Osteoblast (primary cell): ENCODE measurements at places on chromosomes 2 and 18. TPM values are rescaled to one million over a fixed set of nuclear protein-coding genes. Genes with fewer than 3 reads are reported as not detected.

The COBLL1 gene
- total RNA-seq, result 10.9 and 17.4 TPM in 2 replicates

The B3GNT7 gene
- 0.29 and 0.72 TPM in 2 replicates for total RNA-seq

The FBLN7 gene
- total RNA-seq, result 5.3 and 5.8 TPM in 2 replicates

The STEAP3 gene
- 27.4 and 40.9 TPM in 2 replicates for total RNA-seq

The TMEM198 gene
- 1.1 and 1.5 TPM in 2 replicates for total RNA-seq

The SERPINB5 gene
- total RNA-seq, result not detected in 2 replicates

The PARD3B gene
- 20.3 and 22.4 TPM in 2 replicates for total RNA-seq

GRCh38 chr2:156958374-156958773 is 299.1 kb upstream of the GALNT5 start:
- H3K4me1 ChIP-seq, result no peaks in the 10 kb centered on the region
- no peak for DNase-seq
- no peak overlapping the region for H3K27ac ChIP-seq

GRCh38 chr2:108611021-108611420 is 76.8 kb downstream of the LIMS1 start:
- H3K27me3 ChIP-seq, result no peaks in the 10 kb centered on the region
- H3K36me3 ChIP-seq, result peaks cover 6% of the 10 kb centered on the region
- H3K4me3 ChIP-seq, result no peak overlapping the region
- DNase-seq, result no peak

- H3K4me1 ChIP-seq, result no peaks in the 10 kb centered on the region
- H3K27me3 ChIP-seq, result no peaks in the 10 kb centered on the region
- H3K4me3 ChIP-seq, result no peak overlapping the region
- DNase-seq, result no peak
- no peaks in the 10 kb centered on the region for H3K36me3 ChIP-seq
- no peak overlapping the region for H3K27ac ChIP-seq
Observed at GRCh38 chr2:137865954-137866540, 98.2 kb upstream of the HNMT start.

GRCh38 chr2:101123795-101124471 is 27.2 kb downstream of the TBC1D8 start:
- peaks cover 30% of the 10 kb centered on the region for H3K4me1 ChIP-seq
- H3K36me3 ChIP-seq, result no peaks in the 10 kb centered on the region
- no peaks in the 10 kb centered on the region for H3K27me3 ChIP-seq

DNA sequence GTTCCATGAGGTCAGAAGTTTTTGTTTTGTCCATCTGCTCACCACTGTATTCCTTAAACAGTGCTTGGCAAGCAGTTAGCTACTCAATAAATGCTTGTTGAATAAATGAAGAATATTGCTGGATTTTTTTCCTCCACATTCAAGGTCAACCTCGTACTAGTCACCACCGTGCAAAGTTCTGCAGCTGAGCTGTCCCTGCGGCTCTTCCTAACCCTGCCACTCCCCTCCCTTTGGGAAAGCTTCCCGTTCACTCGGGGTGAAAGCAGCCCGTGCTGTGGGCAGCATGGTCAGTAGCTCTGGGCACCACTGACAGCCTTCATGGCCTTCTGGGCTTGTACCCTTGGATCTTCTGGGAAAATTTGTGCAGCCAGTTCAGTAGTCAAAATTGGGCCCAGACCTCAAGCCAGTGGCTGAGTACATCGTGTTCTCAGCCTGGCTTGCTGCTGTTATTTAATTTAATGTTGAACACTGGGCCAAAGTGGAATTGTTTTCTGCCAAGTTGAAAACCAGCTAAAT is 469.3 kb upstream of the RAB12 start:
- H3K4me1 ChIP-seq, result peaks cover 31% of the 10 kb centered on the region
- no peaks in the 10 kb centered on the region for H3K36me3 ChIP-seq
- no peak overlapping the region for H3K4me3 ChIP-seq
- H3K27ac ChIP-seq, result peak overlapping the region; percentile 69
- peak; percentile 36 for DNase-seq
- H3K27me3 ChIP-seq, result no peaks in the 10 kb centered on the region

DNA sequence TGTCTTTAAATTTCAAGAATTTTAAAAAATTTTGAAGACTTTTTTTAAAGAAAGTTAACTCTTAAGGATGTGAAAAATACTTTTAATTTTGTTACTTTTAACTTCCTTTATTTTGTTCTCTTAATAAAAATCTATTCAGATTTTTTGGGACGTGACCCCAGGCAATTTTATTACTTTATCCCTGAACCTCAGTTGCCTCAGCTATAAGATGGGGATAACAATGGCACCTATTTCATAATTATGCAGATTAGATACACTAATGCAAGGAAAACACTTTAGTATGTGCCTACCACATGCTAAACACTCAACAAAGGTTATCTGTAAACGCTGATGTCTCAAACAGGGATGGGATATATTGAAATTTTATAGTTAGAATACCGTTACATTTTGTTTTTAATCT is 1.5 kb upstream of the SCYGR1 start:
- peak overlapping the region; percentile 91 for H3K27ac ChIP-seq
- peaks cover 13% of the 10 kb centered on the region for H3K4me1 ChIP-seq
- H3K27me3 ChIP-seq, result no peaks in the 10 kb centered on the region
- no peaks in the 10 kb centered on the region for H3K36me3 ChIP-seq
- DNase-seq, result no peak

DNA sequence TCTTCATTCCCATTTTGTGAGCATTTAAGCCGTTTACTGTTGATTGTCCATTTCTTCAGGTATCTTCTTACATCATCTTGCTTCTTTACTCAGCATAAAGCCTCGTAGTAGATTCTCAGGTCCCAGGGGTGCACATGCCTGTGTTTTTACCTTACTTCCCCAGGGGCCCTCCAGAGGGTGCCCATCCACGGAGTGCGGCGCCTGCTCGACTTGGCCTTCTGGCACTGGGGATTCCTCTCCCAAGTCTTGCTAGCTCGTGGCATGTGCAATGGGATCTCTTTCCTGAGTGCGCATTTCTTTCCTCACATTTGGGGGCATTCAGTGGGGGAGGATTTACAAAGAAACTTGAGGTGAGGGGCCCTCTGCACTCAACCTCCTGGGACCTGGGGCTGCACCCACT is 148.1 kb downstream of the AGAP1 start:
- H3K36me3 ChIP-seq, result no peaks in the 10 kb centered on the region
- peaks cover 41% of the 10 kb centered on the region for H3K4me1 ChIP-seq
- no peaks in the 10 kb centered on the region for H3K27me3 ChIP-seq
- DNase-seq, result no peak
- H3K27ac ChIP-seq, result peak overlapping the region; percentile 69

DNA sequence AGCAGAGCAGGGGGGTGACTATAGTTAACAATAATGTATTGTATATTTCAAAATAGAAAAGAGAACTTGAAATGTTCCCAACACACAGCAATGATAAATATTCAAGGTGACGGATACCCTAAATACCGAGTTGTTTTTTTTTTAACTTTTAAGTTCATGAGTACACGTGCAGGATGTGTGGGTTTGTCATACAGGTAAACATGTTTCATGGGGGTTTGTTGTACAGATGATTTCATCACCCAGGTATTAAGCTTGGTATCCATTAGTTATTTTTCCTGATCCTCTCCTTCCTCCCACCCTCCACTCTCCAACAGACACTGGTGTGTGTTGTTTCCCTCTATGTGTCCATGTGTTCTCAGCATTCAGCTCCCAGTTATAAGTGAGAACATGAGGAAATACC is 164.5 kb upstream of the DNMT3A start:
- no peak for DNase-seq
- no peaks in the 10 kb centered on the region for H3K4me1 ChIP-seq
- no peak overlapping the region for H3K27ac ChIP-seq
- H3K27me3 ChIP-seq, result no peaks in the 10 kb centered on the region
- no peaks in the 10 kb centered on the region for H3K36me3 ChIP-seq
- no peak overlapping the region for H3K4me3 ChIP-seq

DNA sequence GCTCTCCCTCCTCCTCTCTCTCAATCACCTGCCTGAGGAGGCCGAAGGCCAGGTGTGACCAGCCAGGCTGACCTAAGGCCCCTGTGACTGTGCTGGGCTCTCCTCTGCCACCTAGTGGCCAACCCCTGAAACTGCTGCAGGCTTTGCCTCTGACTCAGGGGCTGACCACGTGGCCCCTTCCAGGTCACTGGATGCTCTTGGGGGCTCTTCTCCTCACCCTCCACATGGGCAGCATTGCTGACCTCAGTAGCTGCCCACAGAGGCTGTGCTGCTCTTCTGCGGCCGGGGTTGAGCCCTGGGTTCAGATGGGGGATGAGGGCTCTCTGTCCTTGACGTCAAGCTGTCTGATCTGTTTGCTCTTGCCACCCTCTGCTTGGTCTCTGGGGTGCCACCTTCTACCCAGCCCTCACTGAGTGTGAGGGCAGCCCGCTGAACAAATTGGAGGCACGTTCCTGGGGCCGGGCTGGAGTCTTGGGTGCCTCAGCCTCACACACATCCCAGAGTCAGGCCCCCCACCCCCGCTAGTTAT is 122.7 kb downstream of the TWIST2 start:
- H3K27me3 ChIP-seq, result peaks cover 2% of the 10 kb centered on the region
- H3K36me3 ChIP-seq, result no peaks in the 10 kb centered on the region
- peaks cover 21% of the 10 kb centered on the region for H3K4me1 ChIP-seq
- H3K4me3 ChIP-seq, result no peak overlapping the region

GRCh38 chr2:72993147-72993932 is 76.0 kb downstream of the EMX1 start:
- H3K4me1 ChIP-seq, result peaks cover 15% of the 10 kb centered on the region
- no peak overlapping the region for H3K27ac ChIP-seq

DNA sequence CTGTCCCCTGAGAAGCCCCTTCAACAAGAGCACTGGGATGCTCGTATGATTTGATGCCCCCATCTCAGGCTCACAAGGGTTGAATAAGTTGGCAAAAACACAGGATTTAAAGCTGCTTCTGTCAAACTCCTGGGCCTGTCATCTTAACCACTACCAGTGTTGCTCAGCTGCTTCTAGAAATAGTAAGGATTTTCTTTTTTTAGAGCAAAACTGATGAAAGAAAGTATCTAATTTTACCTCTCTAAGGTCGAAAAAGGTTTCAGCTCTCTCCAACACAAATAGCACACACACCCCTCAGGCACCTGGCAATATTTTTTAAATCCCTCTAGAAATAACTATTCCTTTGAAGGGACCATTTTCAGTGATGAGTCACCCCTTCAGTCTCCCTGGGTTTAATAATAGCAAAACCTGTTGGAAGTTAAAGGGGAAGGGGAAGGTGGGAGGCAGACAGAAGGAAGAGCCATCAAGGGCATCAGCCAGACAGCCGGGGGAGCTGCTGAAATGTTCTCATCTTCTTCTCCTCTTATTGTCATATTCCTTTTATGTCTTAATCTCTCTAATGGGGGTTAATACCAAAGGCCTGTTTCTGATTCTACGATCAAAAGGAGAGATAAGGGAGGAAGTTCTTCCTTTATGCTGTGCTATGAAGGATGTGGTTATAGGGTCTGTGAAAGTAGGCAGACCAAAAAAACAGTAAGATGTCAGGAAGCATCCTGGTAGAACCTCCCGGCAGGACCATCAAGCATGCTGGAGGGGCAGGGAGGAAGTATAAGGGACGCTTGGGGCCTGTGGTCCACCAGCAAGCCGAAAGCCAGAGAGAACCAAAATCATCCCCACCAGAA is 31.9 kb upstream of the SLC35G4 start:
- peaks cover 6% of the 10 kb centered on the region for H3K27me3 ChIP-seq
- H3K36me3 ChIP-seq, result no peaks in the 10 kb centered on the region
- no peaks in the 10 kb centered on the region for H3K4me1 ChIP-seq
- peak; percentile 32 for DNase-seq
- H3K4me3 ChIP-seq, result no peak overlapping the region

DNA sequence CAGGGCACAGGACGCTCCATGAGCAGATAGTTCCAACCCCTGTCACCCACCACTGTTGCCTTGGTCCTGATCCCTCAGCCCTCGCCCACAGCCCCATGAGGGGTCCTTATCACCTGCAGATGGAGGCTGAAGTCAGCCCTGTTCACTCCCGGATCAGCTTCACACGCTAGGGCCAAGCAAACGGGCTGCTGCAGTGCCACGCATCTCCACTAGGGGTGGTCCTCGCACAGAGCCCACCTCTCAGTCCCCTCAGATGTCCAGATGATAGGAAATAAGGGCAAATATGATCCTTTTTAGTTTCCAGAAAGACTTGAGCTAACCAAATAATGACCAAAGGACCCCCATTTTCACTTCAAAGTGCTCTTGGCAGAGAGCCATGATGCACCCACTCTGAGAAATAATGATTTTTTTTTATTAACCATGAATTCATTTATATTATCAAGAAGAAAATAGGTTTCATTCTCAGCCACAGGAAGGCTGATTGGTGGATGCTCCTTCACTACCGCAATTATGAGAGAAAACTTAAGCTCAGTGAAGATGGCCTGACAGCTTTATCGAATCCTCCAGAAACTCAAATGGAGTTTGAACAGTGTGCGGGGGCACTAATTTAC is 71.9 kb upstream of the KLHL29 start:
- no peaks in the 10 kb centered on the region for H3K4me1 ChIP-seq
- no peak overlapping the region for H3K27ac ChIP-seq
- no peaks in the 10 kb centered on the region for H3K27me3 ChIP-seq
